Hippocampal formation (tissue), 2 donors: ENCODE measurements at places on chromosomes 5 and 9.

DNA sequence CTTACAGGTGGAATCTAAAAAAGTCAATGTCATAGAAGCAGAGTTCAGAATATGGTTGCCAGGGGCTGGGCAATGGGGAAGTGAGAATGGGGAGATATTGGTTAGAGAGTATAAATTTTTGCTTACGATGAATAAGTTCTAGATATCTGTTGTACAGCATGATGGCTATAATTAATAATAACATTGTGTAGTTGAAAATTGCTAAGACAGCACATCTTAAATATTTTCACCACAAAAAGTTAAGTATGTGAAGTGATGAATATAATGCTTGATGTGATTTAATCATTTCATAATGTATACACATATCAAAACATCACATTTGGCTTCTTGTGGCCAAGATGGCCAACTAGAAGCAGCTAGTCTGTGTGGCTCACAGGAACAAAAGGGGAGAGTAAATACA lies 425.9 kb upstream of the ACO1 start:
- no peak for DNase-seq

- no peak for DNase-seq
Measured at GRCh38 chr5:930866-931265, 38.2 kb downstream of the TRIP13 start.

- no peak for DNase-seq
Measured at GRCh38 chr5:14123974-14124482, 19.1 kb upstream of the TRIO start.

DNA sequence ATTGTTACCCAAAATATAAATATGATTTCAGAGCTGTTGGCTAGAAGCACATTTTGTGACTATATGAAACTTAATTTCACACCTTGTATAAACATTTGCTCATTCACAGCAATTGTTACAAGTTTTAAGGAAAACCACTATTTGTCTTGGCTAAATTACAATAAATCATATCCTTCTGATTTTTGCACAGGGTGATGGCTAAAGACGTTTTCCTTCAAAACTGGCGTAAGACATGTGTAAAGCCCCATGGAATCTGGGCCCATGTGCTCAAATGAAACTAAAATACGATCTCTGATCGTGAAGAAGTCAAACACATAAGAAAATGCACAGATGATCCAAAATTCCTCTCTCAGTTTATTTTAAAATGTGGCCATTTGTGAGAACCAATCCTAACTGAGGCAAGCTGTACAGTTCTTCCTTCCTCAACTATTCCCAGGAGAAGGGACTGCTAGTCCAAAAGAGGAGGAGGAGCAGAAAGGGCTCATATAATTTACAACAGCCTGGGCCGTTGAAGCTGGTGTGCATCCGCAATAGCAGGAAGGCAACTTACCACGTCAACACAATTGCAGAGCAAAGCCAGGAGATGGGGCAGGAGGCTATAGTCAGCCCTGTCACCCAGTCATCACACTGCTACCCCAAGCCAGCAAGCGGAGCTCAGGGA lies 98.4 kb downstream of the MED27 start:
- no peak for DNase-seq

GRCh38 chr5:138082033-138082432 lies 1.8 kb upstream of the WNT8A start:
- no peak for DNase-seq

DNA sequence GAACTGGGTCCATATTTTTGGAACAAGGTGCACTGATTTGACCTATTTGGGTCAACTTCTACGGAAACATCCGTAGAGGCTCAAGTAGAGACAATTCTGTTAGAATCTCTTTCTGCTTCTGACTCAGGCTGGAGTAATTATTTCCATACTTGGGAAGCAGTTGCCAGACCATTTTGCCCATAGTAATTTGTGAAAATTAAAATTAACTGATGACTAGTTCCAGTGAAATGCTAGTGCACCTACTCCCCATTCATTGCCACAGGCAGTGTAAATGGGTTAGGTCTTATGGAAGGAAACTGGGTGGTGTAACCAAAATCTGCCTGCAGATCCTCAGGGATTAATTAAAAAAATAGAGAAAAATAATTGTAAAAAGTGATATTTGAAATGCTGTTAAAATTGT lies 201.1 kb downstream of the TENT4A start:
- no peak for DNase-seq

DNA sequence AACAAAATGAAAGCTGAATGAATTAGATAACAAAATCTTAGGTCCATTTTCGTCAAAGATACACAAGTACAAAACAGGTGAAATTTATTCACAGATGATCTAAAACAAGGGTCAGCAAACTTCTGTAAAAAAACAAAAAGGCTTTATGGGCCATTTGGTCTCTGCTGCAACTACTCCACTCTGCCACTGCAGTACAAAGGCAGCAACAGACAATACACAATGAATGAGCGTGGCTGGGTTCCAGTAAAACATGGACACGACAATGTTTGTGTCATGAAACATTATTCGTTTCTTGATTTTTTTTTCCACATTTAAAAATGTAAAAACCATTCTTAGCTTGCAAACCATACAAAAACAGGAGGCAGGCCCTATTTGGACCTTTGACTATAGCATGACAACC lies 71.9 kb downstream of the ECPAS start:
- peak; percentile 57 for DNase-seq

- DNase-seq = no peak
Measured at GRCh38 chr5:35483780-35484179, 133.9 kb upstream of the SPEF2 start.

DNA sequence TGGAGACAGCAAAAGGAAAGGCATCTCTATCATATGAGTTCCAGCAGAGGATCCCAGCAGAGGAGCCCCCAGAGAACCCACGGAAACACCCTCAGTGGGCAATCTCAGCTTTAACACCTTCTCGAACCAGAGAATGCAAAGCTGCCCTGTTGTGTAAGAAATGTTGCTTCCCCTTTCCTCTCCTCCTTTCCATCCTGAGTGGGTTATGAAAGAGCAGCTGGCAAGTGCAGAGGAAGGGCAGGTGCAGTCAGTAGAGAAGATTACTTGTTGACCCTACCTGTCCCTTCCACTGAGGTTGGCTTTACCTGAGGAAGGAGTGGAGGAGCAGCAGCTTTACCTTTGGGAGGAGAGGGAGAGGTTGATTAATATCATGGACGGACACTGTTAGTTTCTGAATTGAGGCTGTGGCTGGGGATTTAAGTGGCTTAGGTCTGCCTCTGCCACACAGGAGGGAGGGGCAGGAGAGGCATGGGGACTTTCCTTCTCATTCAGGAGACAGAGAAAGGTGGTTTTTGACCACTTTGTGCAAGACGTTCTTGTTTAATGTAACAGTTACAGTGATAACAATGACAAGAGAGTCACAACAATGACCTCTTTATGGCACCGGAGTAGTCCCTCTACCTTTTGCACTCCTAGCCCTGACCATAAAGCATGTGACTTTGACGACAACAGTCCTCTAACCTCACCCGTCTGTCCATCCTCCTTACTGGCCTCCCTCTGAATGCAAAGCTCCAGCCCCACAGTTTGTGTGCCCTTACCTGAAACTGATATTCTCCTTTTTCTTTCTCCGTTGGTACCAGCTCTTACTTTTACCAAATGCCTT lies 254.8 kb downstream of the NSG2 start:
- DNase-seq = no peak

GRCh38 chr9:69627281-69627680 lies 44.9 kb downstream of the APBA1 start:
- DNase-seq = no peak

GRCh38 chr5:176134529-176135223 lies 103.5 kb upstream of the SIMC1 start:
- no peak for DNase-seq

- no peak for DNase-seq
Measured at GRCh38 chr5:102933316-102933715, 178.2 kb downstream of the PAM start.

- no peak for DNase-seq
Measured at GRCh38 chr9:115673599-115673998, 480.0 kb upstream of the PAPPA start.

- DNase-seq = no peak
Measured at GRCh38 chr9:6714176-6714575, 43.6 kb upstream of the KDM4C start.

DNA sequence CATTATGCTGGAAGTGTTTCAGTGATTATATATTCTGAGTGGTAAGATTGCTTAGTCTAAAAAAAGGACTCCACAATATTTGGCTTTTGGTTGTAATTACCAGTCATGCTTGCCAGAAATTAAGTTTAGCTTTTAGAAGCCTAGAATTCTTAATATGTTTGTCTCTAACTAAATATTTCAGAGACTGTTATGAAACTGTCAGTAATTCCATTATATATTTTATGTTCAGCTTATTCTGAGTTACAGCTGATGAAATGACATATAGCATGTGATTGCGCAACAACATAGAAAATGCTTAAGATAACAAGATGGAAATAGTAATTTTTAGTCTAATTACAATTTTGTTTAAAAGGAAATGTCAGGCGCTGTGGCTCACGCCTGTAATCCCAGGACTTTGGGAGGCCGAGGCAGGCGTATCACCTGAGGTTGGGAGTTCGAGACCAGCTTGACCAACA lies 44.2 kb downstream of the KIAA1958 start:
- no peak for DNase-seq

DNA sequence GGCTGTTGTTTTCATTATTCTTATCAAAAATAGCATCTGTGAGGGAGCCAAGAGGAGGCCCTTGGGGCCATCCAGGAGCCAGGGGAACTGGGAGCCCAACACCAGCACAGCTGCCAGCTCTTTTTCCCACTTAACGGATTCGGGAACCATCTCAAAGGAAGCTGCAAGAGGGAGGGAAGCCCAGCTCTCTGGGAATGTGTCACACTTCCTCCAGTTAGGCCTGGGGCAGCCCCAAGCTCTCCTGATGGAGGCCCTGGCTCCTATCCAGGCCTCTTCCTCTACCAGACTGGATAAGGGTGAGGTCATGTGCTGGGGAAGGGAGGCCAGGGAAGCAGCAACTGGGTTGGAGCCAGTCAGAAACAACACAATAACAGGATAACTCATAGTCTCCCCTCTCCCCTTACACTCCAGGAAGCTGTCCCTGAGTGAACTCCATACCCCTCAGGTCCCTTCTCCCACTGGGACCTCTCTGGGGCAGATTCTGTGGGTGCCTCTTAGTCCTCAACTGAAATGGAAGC lies 12.7 kb downstream of the CSF2 start:
- DNase-seq = no peak

DNA sequence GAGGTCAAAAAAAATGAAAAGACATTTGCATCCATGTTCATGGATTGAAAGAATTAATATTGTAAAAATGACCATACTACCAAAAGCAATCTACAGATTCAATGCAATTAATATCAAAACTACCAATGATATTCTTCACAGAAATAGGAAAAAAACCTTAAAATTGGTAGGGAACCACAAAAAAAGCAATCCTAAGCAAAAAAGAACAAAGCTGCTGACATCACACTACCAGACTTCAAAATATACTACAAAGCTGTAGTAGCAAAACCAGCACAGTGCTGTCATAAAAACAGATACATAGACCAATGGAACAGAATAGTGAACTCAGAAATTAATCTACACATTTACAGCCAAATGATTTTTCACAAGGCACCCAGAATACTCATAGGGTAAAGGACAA lies 34.3 kb downstream of the RGMB start:
- DNase-seq = no peak

GRCh38 chr5:14251733-14252132 lies 108.6 kb downstream of the TRIO start:
- DNase-seq = no peak

- DNase-seq = no peak
Measured at GRCh38 chr5:171840066-171840465, 54.4 kb downstream of the SMIM23 start.

DNA sequence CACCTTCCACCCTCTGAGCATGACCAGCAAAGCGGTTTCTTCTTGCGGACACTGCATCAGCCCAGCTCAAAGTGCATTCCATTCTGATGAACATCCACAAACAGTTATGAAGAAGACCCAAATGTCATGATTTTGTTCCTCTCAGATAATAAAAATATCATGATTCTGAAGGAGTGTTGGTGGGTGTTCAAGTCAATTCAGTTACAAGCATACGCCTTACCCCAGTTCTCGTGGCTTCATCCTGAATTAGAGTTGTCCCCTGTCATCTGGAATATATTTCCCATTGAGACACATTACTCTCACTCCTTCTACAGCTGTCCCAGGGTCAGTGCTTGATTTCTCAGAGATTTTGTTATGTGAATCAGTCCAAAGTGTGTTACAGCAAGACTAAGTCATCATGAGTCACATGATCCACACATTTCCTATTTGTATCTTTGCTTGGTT lies 325.4 kb downstream of the RFX3 start:
- DNase-seq = no peak

DNA sequence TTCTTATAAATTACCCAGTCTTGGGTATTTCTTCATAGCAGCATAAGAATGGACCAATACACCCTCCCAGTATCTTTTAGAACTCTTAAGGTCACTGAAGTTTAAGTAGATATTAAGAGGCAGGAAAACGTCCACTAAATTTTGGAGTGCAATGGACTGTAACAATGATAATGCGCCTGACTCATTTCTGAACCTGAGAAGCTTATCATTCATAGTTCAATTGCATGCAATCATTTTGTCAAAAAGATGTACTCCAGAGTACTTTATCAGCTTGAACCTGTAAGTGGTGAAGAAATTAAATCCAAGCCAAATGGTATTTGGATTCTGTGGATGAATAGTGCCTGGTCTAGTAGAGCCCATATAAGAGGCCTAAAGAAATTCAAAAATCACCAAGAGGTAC lies 196.5 kb upstream of the CDH9 start:
- no peak for DNase-seq

DNA sequence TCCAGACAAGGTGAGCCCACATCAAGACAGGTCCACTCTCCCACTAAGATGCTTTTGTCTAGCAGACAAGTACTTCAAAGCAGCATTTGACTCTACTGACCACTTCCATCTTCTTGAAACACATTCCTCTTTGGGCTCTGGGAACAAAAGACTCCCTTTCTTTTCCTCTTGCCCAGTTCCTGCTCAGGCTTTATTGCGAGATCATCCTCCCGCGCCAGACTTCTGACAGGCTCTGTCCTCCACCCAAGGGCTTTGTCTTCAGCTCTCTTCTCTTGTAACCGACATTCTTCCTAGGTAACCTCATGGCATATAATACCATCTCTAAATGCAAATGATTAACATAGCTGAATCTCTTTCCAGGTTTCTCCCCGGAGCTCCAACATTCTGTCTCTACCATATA lies 85.8 kb downstream of the NUDT12 start:
- no peak for DNase-seq

DNA sequence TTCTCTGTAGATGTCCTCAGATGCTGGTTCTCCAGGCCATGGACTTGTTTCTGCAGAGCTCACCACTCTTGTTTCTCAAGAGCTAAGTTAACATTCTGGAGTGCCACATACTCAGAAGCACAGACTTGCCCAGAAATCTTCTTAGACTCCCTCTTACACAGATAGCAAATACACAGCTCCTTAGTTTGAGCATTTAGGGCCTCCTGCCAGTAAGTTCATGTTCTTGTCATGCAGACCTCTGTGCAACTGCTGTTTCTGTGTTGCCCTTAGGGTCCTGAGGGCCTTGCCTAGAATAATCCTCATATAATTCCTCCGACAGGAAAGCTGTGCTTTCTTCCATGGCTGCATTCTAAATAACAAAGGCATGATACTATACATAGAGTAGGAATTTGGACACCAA lies 1.3 kb upstream of the PTPDC1 start:
- DNase-seq = peak; percentile 14
